Suppressor macrophage treated with lipopolysaccharide for 1 hour (primary cell): ENCODE measurements at places on chromosomes 1 and 21.

- DNase-seq: no peak
Observed at GRCh38 chr1:166167572-166167925, 748 bp upstream of the FAM78B start.

GRCh38 chr1:76158126-76158525 is 83.6 kb downstream of the ST6GALNAC3 start:
- DNase-seq: no peak

- no peak for DNase-seq
Observed at GRCh38 chr1:7528386-7529198, 242.5 kb upstream of the VAMP3 start.

DNA sequence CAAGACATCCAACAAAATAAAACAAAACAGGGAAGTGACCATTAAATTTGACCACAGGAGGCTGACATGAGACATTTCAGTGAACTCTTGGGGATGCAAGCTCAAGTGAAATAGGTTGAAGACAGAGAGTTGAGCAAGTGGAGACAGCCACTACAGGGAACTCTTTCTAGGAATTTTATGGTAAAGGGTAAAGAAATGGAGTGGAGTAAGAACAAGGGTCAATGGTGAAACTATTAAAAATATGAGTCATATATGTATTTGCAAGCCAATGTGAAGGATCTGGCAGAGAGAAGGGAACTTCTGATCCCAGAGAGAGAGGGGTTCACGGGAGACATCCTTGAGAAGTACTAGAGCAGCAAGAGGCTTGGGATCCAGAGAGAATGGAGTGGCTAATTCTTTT is 9.1 kb upstream of the TRABD2B start:
- DNase-seq: no peak

- peak; percentile 43 for DNase-seq
Observed at GRCh38 chr1:31936278-31936980, 1.7 kb downstream of the PTP4A2 start.

GRCh38 chr1:2351723-2352122 is 39.6 kb downstream of the MORN1 start:
- DNase-seq: no peak

- DNase-seq: no peak
Observed at GRCh38 chr1:188420177-188420576, 1591.4 kb downstream of the PLA2G4A start.

GRCh38 chr21:44059710-44060109 is 47.5 kb upstream of the PWP2 start:
- DNase-seq: no peak

GRCh38 chr1:4767308-4767707 is 112.9 kb downstream of the AJAP1 start:
- DNase-seq: no peak
